ENCODE measurements at places on chromosomes 7 and 10. TPM values are rescaled to one million over a fixed set of nuclear protein-coding genes. Genes with fewer than 3 reads are reported as not detected.

The CUL2 gene
- total RNA-seq = 45.8 TPM

The NXPH1 gene
- not detected for total RNA-seq

DNA sequence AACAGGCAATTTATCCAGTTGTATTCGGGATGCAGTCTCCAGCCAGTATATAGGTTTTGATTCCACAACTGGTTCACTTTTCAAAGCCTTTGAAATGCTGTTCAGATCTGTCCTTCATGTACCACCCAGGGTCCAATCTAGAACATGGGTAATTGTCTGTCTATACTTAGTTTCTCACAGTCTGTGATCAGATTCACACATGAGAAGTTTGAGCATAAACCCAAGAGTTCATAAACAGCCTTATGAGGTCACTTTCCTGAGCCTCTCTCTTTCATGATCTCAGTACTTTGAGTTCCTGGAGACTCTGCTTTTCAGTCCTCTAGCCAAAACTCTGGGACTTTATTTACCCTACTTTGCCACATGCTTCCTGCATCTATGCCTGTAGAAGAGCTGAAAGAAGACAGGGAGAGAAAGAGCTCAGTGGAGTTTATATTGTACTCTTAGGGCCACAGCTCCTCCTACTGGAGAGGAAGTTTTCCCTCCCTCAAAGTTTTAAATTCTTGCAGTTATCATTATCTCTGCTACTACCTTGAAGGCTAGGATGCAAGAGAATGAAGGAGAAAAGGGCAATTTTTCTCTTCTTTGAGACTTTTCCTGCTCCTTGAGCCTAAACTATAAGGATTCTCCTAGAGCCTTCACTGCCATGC lies 172.0 kb downstream of the ZEB1 start:
- H3K27me3 ChIP-seq = no peaks in the 10 kb centered on the region
- H3K4me1 ChIP-seq = peaks cover 4% of the 10 kb centered on the region
- H3K27ac ChIP-seq = no peak overlapping the region
- peak; percentile 43 for DNase-seq

GRCh38 chr10:92846854-92847201 lies 1.5 kb upstream of the EXOC6 start:
- H3K4me1 ChIP-seq = peaks cover 45% of the 10 kb centered on the region
- H3K36me3 ChIP-seq = peaks cover 9% of the 10 kb centered on the region
- H3K4me3 ChIP-seq = no peak overlapping the region
- DNase-seq = no peak

GRCh38 chr10:61262486-61263261 lies 190.5 kb downstream of the TMEM26 start:
- no peaks in the 10 kb centered on the region for H3K36me3 ChIP-seq
- H3K27ac ChIP-seq = no peak overlapping the region
- no peak for DNase-seq
- peaks cover 9% of the 10 kb centered on the region for H3K27me3 ChIP-seq
- H3K4me3 ChIP-seq = no peak overlapping the region

- H3K27me3 ChIP-seq = no peaks in the 10 kb centered on the region
- DNase-seq = no peak
- peaks cover 69% of the 10 kb centered on the region for H3K36me3 ChIP-seq
- H3K4me3 ChIP-seq = no peak overlapping the region
Measured at GRCh38 chr10:28551086-28551485, 18.2 kb downstream of the WAC start.

DNA sequence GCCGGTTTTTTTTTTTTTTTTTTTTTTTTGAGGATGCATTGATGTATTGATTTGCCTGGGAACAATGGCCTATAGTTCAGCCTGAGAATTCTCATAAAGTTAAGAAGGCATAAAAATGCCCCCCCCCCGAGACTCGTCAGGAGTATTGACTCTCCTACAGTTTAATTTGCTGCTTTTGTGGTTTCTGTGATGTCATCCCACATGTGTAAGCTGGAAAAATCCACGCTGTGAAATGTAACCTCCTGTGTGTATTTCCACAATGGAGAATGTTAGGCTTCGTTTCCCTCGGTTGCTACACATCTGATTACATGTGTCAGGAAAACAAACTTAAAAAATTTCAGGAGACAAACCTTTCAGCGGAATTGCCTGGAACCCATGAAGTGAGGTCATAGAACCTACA lies 117.9 kb downstream of the FANK1 start:
- no peaks in the 10 kb centered on the region for H3K27me3 ChIP-seq
- no peak for DNase-seq
- no peaks in the 10 kb centered on the region for H3K4me1 ChIP-seq
- H3K36me3 ChIP-seq = no peaks in the 10 kb centered on the region
- no peak overlapping the region for H3K4me3 ChIP-seq

The YWHAG gene
- 68.0 TPM for total RNA-seq

Data from activated CD4-positive, alpha-beta T cell treated with anti-CD3 and anti-CD28 coated beads, Interleukin-2, amount 10 ng/mL, durations not matched to agents 7 days and 5 days (primary cell).